ENCODE measurements at places on chromosomes 7 and 10.

- DNase-seq: peak; percentile 22
These were observed 134.4 kb upstream of the FAM3C start for GRCh38 chr7:121530227-121531174.

DNA sequence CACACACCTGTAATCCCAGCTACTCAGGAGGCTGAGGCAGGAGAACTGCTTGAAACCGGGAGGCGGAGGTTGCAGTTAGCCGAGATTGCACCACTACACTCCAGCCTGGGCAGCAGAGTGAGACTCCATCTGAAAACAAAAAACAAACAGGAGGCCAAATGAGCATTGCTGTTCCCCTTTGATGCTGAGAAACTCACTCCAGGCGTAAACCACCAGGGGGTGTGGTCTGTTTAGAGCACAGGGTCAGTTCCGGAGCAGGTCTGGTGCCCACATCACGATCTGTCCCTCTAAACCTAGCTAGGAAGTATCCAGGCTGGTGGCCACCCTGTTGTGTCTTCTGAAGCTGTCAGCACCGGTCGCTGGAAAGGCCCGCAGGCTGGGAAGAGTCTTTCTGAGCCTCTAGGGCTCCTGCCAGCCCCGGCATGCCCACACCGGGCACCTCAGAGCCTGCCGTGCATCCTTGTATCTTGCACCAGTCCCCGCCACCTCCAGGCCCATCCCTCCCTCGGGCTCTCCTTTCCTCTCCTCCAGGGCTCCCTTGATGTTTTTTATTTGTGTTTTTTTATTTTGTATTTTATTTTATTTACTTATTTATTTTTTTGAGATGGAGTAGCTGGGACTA lies 66.3 kb upstream of the SH2B2 start:
- DNase-seq: no peak

- DNase-seq: peak; percentile 58
These were observed 74.7 kb downstream of the CACNB2 start for GRCh38 chr10:18214691-18215563.

DNA sequence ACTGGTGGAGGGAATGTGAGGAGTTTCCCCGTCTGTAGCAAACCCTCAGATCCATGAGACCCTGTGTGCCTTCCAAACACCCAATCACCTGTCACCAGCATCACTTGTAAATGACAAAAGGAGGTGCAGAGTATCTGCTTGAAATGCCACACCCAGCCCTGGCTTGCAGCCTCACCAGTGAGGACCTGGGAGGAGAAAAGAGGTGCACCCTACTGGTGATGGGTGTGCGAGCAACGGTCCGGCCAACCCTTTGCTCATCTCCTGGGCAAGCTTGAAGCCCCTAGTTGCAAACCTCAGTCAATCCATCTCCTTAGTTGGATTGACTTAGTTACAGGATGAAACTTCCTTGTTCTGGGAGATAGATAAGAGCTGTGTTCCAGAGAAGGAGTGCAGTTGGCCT lies 62.4 kb upstream of the WAPL start:
- no peak for DNase-seq

- DNase-seq: no peak
These were observed 251.9 kb upstream of the ZNF32 start for GRCh38 chr10:43900571-43900970.
